ENCODE measurements at places on chromosomes 1 and 21. TPM values are rescaled to one million over a fixed set of nuclear protein-coding genes. Genes with fewer than 3 reads are reported as not detected.

GRCh38 chr1:22363403-22364325, 88.0 kb upstream of the ZBTB40 start:
- peak overlapping the region; percentile 34 for H3K27ac ChIP-seq
- DNase-seq: no peak
- H3K36me3 ChIP-seq: no peaks in the 10 kb centered on the region
- H3K4me3 ChIP-seq: no peak overlapping the region
- peaks cover 6% of the 10 kb centered on the region for H3K27me3 ChIP-seq

The CFHR5 gene
- total RNA-seq: not detected

The TIAM1 gene
- 23.3 TPM for total RNA-seq

DNA sequence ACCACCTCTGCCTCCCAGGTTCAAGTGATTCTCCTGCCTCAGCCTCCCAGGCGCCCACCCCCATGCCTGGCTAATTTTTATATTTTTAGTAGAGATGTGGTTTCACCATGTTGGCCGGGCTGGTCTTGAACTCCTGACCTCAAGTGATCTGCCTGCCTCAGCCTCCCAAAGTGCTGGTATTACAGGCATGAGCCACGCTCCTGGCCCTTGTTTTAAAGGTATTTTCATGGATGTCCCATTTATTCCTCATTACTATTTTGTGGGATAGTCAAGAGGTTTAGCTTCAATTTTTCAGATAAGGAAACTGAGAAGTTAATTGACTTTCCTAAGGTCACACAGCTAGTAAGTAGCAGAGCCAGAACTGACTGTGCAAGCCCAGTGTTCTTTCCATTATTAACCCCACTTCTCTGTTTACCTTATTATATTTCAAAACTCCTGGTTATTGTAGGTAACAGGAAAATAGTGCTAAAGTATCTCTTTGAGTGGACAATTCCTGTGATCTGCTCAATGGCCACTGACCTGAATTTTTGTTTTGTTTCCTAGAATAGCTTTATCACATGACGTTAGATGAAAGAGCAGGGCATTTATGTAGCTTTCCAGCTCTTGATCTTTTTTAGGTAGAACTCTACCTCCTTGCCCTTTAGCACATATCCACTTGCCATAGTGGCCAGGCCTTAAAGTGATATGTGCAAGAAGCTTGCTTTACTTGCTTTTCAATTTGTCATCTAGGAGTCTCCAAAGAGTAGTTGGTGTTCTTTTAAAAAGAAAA, 13.6 kb downstream of the ZYG11B start:
- no peak overlapping the region for H3K4me3 ChIP-seq
- no peaks in the 10 kb centered on the region for H3K27me3 ChIP-seq
- DNase-seq: no peak
- H3K27ac ChIP-seq: no peak overlapping the region
- H3K4me1 ChIP-seq: no peaks in the 10 kb centered on the region

DNA sequence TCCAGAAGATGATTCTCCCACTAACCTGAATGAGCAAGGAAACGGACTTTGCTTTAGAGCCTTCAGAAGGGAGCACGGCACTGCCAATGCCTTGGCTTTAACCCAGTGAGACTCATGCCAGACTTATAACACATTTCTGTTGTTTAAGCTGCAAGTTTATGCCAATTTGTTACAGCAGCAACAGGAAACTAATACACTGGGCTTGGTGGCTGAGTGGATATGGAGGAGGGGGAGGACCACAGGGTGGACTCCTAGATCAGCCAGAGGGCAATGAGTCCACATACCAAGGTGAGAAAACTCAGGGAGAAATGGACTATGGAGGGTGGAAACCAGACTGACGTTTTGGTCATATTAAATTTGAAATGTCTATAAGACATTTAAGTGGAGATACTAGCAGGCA, 156.2 kb upstream of the KCNJ6 start:
- H3K27me3 ChIP-seq: peaks cover 2% of the 10 kb centered on the region
- no peak overlapping the region for H3K4me3 ChIP-seq
- H3K36me3 ChIP-seq: peaks cover 10% of the 10 kb centered on the region
- no peak for DNase-seq
- no peak overlapping the region for H3K27ac ChIP-seq

The CROCC gene
- total RNA-seq: 50.9 TPM

DNA sequence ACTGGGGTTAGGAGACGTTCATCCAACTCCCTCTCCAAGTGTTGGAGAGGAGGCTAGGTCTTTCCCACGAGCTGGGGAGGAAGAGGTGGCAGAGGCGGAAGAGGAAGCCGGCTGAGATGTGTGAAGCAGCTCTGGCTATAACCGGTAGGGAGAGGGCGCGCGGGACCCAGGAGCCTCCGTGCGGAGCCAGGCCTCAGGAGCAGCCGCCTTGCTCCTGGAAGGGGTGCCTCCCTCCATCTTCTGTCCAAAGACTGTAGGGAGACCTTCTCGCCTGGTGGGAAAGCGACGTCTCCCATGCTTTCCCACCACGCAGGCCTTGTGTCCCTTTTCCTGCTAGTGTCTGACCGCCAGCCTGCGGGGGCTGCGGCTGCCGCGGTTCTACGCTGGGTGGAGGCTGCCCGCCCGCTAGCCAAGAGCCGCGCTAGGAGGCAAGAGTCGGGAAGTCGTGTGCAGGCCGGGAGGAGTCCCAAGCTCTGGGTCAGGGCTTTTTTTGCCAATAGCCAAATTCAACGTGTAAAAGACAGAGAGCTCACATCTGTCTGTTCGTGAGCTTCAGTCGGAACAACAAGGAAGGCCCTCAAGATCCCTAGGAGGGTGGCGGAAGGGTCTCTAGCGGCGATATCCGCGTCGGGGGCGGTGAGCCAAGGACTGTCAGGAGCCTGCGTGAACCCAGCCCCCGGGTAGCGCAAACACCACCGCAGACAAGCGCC, 8.4 kb upstream of the NBPF11 start:
- peaks cover 17% of the 10 kb centered on the region for H3K36me3 ChIP-seq
- H3K27me3 ChIP-seq: peaks cover 7% of the 10 kb centered on the region
- no peak overlapping the region for H3K4me3 ChIP-seq
- H3K27ac ChIP-seq: no peak overlapping the region

GRCh38 chr1:216553040-216553439, 129.8 kb upstream of the USH2A start:
- H3K36me3 ChIP-seq: no peaks in the 10 kb centered on the region
- no peaks in the 10 kb centered on the region for H3K27me3 ChIP-seq
- H3K27ac ChIP-seq: no peak overlapping the region
- H3K4me3 ChIP-seq: no peak overlapping the region
- DNase-seq: no peak

DNA sequence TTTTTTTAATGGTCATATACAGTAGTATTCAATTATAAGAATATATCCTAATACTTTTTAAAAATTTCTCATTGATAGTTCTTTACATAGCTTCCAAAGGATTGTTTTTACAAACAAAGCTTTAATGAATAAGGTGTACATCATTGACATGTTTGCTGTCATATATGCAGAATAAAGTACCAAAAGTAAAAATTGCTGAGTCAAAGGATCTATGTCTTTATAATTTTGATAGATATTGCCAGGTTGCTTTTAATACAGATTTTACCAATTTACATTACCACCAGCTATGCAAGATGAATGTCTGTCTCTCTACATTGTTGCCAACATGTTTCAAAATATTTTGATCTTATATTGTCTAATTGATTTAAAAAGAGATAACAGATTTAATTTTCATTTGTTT, 173.9 kb upstream of the FAM78B start:
- H3K27me3 ChIP-seq: peaks cover 2% of the 10 kb centered on the region
- no peak overlapping the region for H3K4me3 ChIP-seq
- no peak overlapping the region for H3K27ac ChIP-seq
- H3K36me3 ChIP-seq: peaks cover 8% of the 10 kb centered on the region
- DNase-seq: no peak
- H3K4me1 ChIP-seq: no peaks in the 10 kb centered on the region

GRCh38 chr1:107689159-107689558, 275.8 kb downstream of the VAV3 start:
- DNase-seq: no peak
- H3K27ac ChIP-seq: no peak overlapping the region
- H3K27me3 ChIP-seq: no peaks in the 10 kb centered on the region
- no peaks in the 10 kb centered on the region for H3K4me1 ChIP-seq
- H3K36me3 ChIP-seq: no peaks in the 10 kb centered on the region
- H3K4me3 ChIP-seq: no peak overlapping the region

The TMEM50B gene
- total RNA-seq: 37.5 TPM

The LORICRIN gene
- not detected for total RNA-seq

DNA sequence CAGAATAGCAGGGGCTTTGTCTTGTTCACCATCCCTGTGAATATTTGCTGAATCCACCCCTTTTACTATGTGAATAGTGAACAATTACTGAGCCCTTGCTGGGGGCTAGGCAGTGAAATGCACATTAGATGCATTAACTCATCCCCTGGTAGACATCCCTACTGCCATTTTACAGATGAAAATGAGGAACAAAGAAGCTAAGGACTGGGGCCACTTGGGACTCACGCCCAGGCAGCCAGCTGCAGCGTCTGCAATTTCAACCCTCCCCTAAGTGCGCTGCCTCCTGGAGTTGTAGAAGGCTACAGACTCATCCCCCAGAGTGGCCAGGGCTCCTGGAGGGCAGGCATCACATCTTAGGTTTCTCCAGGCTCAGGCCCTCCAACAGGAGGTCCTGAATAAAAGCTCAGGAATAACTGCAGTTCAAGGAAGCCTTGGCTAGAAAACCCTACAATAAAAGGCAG, 31.6 kb downstream of the CAPZB start:
- peak overlapping the region; percentile 98 for H3K27ac ChIP-seq
- no peaks in the 10 kb centered on the region for H3K36me3 ChIP-seq
- peaks cover 74% of the 10 kb centered on the region for H3K4me1 ChIP-seq
- H3K27me3 ChIP-seq: peaks cover 9% of the 10 kb centered on the region
- H3K4me3 ChIP-seq: peak overlapping the region; percentile 77
- DNase-seq: peak; percentile 46

DNA sequence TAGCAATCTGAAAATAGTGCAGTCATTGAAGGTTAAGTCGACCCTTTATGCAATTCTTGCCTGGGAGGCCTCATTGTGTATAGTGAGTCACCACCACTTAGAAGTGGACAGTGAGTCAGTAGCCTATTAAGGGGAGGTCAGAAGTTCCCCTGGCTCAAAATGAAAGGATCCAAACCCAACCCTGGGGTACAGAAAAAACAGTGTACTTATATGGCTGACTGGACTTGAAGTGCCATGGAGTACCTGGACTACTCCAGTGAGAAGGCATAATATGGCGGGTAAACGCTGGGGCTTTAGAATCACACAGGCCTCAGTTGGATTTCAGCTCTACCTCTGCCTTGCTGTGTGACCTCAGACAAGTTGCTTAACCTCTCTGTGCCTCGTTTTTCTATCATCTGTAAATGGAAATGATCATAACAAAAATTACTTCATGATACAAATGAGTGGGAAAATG, 2.2 kb upstream of the BCL9 start:
- no peak overlapping the region for H3K27ac ChIP-seq
- DNase-seq: no peak
- H3K27me3 ChIP-seq: no peaks in the 10 kb centered on the region
- no peaks in the 10 kb centered on the region for H3K36me3 ChIP-seq

- H3K4me3 ChIP-seq: no peak overlapping the region
- peaks cover 15% of the 10 kb centered on the region for H3K36me3 ChIP-seq
- peaks cover 6% of the 10 kb centered on the region for H3K4me1 ChIP-seq
Measured at GRCh38 chr1:234188454-234188792, 184.8 kb upstream of the COA6 start.

- H3K27ac ChIP-seq: no peak overlapping the region
- H3K4me3 ChIP-seq: no peak overlapping the region
- no peak for DNase-seq
- peaks cover 14% of the 10 kb centered on the region for H3K4me1 ChIP-seq
- peaks cover 1% of the 10 kb centered on the region for H3K27me3 ChIP-seq
- H3K36me3 ChIP-seq: peaks cover 2% of the 10 kb centered on the region
Measured at GRCh38 chr1:114000406-114000805, 21.1 kb downstream of the OLFML3 start.

The HTR1D gene
- total RNA-seq: 0.20 TPM

DNA sequence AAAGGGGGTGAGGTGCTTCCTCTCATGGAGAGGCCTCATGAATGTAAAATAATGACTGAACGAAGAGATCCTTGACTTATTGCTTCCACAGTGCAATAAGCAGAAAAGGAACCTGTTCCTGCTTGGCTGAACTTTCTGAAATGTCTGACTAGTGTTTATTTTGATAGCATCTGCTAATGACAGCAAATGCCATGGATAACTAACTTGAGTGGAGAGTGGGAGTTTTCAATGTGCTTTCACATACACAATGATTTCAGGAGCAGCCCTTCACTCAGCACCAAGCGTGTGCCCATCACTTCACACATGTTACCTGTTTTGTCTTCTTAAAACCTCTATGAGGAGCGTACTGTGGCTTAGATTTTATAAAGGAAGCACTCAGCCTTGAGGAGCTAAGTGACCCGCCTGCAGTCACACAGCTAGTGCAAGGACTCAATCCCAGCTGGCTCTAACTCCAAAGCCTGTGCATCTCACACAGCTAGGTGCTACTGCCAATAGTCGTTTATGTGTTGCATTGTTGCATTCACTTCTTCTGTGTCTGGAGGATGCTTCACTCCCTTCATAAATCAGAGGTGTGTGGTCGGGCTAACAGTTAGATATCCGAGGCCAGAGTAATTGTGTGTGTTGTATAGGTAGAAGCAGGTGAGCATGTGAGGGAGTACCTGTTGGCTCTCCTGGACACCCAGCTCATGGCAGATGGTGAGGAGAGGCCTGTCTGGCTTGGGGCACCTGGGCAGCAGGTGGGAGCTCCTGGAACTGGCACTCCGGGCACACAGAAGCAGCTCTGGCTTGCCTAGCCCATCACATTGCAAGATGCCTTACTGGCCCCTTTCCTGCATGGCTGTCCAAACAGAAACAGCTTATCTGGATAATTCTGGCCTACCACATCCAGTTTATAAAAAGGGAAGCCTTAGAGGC, 12.8 kb downstream of the CASQ2 start:
- no peak overlapping the region for H3K27ac ChIP-seq
- no peaks in the 10 kb centered on the region for H3K27me3 ChIP-seq
- peaks cover 17% of the 10 kb centered on the region for H3K36me3 ChIP-seq
- peaks cover 3% of the 10 kb centered on the region for H3K4me1 ChIP-seq
- H3K4me3 ChIP-seq: no peak overlapping the region
- no peak for DNase-seq

The ATP6V1G3 gene
- total RNA-seq: not detected

- no peaks in the 10 kb centered on the region for H3K4me1 ChIP-seq
- no peaks in the 10 kb centered on the region for H3K36me3 ChIP-seq
- no peak for DNase-seq
- no peak overlapping the region for H3K4me3 ChIP-seq
Measured at GRCh38 chr21:26748066-26748465, 97.1 kb downstream of the ADAMTS1 start.

GRCh38 chr1:54460861-54461387, 54.7 kb upstream of the SSBP3 start:
- no peak for DNase-seq
- peaks cover 50% of the 10 kb centered on the region for H3K4me1 ChIP-seq
- no peaks in the 10 kb centered on the region for H3K36me3 ChIP-seq
- H3K27me3 ChIP-seq: peaks cover 7% of the 10 kb centered on the region
- peak overlapping the region; percentile 55 for H3K4me3 ChIP-seq

All from glutamatergic neuron (in vitro differentiated cells).